ENCODE measurements at places on chromosomes 2 and 18. TPM values are rescaled to one million over a fixed set of nuclear protein-coding genes. Genes with fewer than 3 reads are reported as not detected.

Gene SRD5A2
- total RNA-seq: 0.18 TPM

DNA sequence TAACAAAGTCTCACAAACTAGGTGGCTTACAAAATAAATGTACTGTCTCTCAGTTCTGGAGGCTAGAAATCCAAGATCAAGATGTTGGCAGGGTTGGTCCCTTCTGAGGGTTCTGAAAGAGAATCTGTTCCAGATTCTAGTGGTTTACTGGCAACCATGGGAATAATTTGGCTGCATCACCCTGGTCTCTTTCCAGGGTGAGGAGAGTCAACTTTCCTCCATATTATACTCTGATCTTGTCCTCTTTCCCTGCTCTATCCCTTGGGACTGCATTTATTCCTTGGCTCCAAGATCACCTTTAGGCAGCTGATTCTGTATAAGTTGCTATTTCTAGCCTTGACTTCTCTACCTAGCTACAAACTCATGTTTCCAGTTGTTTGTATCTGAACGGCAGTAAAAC, 35.2 kb downstream of the SLC40A1 start:
- peak overlapping the region; percentile 78 for H3K27ac ChIP-seq
- H3K27me3 ChIP-seq: no peaks in the 10 kb centered on the region
- no peaks in the 10 kb centered on the region for H3K36me3 ChIP-seq
- no peak overlapping the region for H3K4me3 ChIP-seq
- H3K4me1 ChIP-seq: peaks cover 8% of the 10 kb centered on the region

Gene LINC00305
- total RNA-seq: not detected

Gene PAPOLG
- total RNA-seq: 18.2 TPM
